ENCODE measurements at places on chromosomes 16 and 17.

DNA sequence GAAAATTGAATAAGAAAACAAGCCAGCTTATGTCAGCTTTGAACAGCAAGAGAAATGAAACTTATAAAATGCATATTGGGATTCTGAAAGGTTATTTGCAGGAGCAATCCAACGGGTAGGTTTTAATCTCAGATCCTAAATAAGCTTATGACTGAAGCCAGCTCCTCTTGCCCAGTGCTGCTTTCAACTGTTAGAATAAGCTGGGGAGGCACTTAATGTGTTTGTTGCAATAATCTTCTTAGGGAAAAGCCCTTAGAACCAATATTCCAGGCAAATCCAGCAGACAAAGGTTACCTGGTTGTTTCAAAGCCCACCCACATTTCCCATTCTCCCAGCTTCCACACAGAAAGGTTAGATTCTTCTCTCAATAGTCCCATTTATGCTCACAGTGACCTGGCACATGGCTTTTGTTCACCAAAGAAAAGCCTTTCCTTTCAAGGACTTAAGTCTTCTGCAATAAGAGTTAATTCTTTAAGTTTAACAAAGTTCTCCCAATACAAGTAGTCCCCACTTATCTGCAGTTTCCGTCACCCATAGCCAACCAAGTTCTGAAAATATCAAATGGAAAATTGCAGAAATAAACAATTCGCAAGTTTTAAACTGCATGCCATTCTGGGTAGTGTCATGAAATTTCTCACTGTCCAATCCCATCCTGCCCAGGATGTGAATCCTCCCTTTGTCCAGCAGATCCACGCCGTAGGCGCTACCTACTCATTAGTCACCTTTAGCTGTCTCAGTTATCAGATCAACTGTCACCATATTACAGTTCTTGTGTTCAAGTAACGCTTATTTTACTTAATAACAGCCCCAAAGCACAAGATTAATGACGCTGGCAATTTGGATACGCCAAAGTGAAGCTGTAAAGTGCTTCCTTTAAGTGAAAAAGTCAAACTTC, 5.9 kb downstream of the TEX2 start:
- no peak for DNase-seq

DNA sequence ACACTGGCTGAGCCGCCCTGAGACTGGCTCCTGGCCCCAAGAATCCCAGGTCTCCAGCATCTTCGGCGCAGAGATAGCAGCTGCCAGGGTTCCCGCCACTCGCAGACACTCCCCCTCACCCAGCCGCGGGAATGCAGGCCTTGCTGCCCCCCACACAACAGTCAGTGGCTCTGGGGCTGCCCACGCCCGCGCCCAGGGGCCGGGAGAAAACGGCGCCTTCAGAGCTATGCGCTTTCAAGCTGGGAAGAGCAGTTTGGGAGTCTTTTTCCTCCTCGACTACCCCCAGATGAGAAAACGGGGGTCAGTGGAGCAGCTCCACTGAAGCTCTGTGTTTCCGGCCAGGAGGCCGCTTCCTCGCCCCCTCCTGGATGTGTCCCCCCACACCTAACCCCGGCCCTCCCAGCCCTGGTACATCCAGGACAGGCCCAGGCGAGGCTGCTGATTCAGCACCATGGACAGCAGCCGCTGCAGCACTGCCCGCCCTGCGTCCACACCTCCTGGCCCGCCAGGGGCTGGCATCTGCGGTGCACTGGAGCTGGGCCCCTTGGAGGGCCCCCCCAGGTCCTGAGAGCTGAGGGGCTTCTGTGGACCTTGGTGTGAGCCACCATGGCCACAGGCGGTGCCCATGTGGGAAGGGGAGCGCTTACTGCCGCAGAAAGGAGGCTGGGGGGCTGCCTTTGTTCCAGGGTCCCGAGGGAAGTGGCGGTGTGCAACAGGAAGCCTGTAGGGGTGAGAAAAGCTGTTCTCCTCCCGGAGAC, 35.7 kb downstream of the CACNA1H start:
- peak; percentile 46 for DNase-seq

GRCh38 chr17:40607641-40608040, 40.0 kb downstream of the SMARCE1 start:
- DNase-seq = no peak

DNA sequence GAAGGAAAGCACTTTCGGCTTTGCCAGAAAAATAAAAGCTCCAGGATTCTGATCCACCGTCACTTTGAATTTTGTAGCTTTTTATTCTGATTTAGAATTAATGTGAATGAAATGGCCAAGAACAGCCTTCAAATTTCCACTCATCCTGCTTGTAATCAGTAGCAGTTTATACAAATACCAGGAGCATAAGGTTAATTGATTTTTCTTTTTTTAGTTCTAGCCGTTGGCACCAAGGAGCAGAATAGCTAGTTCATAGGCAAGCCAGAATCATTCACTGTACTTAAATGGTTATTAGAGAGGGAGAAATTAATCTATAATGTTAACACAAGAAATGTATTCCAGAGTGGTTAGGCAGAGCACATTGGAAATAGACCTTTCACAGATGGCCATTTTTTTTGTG, 41.1 kb upstream of the CACNG5 start:
- DNase-seq = no peak

GRCh38 chr17:76276069-76276431, 10.9 kb downstream of the UBALD2 start:
- DNase-seq = no peak

GRCh38 chr17:35291802-35292201, 48.9 kb downstream of the SLFN5 start:
- DNase-seq = no peak

- no peak for DNase-seq
Observed at GRCh38 chr16:82834151-82834815, 207.5 kb downstream of the CDH13 start.

DNA sequence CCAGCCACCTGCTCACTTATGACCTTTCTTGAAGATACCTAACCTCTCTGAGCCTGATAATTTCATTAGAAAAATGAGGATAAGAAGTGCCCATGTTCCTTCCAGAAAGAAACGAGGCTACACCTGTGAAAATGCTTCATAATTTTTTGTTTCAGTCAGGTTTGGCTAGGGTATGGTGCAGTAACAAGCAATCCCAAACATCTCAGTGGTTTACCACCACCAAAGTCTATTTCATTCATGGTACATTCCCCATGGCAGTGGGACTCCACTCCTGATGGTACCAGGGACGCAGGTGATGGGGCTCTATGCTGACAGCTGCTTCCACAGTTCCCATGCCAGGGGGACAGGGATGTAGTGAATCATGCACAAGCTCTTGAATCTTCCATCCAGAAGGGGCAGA, 147.6 kb upstream of the CES5A start:
- DNase-seq = no peak

DNA sequence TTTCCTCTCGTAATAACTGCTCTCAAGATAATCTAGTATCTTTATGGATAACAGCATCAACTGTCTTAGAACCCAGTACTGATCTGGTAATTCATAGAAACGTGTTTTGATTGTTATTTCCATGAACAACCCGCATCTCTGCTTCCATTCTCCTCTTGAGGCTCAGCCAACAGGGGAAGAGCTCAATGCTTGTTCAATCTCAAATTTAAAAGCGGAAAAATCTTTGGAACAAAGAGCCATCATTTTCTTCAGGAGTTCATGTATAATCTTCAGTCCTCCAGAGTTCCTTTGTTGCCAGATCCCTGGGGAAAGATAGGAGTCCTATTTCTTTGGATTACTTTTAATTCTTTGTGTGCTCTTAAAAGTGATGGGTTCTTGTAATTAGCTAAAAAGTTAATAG, 319.9 kb downstream of the GRIN2A start:
- DNase-seq = no peak

- DNase-seq = peak; percentile 80
Observed at GRCh38 chr16:81500833-81501521, 56.4 kb downstream of the CMIP start.

DNA sequence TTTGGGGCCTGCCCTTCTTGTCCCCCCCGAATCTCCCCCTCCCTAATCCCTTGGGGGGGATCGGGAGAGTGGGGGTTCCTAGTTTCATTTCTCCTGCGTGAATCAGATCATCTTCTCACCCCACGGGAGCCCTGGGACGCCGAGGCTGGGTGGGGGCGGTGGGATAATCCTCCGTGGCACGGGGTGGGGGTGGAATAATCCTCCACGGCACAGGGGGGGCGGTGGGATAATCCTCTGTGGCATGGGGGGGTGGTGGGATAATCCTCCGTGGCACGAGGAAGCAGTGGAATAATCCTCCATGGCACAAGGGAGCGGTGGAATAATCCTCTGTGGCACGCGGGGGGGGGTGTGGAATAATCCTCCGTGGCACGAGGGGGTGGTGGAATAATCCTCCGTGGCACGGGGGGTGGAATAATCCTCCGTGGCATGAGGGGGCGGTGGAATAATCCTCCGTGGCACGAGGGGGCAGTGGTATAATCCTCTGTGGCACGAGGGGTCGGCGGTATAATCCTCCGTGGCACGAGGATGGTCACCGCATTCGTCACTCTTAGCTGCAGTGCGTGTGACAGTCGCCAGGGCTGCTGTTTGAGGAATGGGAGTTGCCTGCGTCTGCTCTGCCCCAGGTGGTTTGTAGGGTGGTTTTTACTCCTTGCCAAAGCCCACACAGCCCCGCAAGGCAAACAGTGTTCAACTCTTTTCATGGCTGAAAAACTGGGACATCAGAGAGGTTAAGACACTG, 156.9 kb downstream of the LAT start:
- DNase-seq = no peak

DNA sequence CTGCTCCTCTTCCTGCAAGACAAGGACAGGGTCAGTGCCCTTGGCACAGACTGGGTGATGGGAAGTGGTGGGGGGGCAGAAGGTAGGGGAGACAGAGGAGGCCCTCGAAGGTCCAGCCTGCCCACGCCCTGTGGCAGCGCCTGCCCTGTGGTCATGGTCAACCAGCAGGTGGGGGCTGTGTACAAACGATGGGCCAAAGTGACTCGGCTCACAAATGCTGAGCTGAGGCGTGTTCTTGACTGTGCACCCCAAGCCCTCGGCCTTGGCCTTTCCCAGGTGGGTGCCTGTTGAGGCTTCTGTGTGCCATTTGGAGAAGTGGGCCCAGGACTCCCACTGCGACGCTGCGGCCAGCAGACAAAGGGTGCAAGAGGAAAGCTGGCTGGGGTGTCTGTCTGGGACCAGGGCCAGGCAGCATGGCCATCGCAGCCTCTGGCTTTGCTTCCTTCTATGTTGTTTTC, 22.6 kb downstream of the MXRA7 start:
- no peak for DNase-seq

All from suppressor macrophage treated with lipopolysaccharide for 1 hour (primary cell).